ENCODE measurements at places on chromosomes 4 and X.

DNA sequence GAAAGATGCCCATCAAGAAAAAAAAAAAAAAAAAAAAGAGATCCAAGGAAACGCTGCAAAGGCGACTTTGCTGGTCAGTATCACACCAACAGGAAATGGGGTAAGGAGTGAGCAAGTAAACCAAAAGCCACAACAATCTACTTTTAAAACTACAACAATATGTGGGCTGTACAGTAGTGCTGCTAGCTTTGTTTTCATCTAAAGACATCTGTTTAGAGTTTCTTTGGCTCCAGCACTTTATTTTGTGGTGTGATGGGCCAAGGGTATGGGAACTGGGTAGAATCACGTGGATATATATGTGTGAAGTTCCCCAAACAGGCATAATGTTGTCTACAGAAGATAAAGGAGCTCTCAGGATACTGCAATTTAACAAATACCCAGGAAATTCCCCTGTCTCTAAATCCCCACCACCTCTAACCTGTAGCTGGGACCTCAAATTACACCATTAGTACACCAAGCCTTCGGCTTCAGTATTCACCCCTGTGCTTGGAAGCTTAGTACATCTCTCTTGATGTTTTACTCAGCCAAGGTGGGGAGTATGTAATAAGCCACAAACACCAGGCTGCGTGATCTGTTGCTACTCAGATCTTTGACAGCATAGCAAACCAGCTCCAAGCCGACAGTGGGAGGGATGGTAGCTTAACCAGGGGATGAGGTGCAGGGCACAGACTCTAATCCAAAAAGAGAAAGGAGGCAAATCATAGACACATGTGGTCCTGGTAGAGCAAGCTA, 207.9 kb downstream of the HS6ST2 start:
- no peak for DNase-seq

DNA sequence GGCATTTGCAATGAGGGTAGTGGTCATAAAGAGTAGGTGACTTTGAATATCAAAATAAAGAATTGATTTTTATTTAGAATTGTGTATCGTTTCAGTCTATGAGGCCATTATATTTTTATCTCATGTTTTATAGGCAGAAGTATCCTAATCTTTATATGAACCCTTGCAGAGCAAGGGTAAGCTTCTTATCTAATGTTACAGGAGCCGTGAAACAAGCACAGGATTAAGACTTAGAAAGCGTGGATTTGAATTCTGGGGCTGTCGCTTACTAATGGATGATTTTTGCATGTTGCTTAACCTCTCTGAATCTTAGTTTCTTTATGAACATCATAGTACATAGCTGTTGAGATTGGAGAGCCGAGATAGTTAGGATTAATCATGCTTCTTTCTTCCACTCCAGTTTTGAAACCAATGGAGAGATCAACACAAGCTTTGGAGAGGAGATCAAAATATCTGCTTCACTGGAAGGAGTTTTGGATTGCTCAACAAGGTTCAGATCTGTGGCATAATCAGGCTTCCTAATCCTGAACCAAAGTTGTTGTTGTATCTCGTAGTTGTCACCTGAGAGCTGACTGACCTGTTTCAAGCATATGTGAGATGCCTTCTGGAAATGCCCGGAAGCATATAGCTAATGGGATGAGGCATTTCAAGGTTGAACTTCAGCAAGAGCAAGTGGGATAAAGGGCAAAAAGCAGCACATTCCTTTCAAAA, 166.9 kb upstream of the GK2 start:
- no peak for DNase-seq

DNA sequence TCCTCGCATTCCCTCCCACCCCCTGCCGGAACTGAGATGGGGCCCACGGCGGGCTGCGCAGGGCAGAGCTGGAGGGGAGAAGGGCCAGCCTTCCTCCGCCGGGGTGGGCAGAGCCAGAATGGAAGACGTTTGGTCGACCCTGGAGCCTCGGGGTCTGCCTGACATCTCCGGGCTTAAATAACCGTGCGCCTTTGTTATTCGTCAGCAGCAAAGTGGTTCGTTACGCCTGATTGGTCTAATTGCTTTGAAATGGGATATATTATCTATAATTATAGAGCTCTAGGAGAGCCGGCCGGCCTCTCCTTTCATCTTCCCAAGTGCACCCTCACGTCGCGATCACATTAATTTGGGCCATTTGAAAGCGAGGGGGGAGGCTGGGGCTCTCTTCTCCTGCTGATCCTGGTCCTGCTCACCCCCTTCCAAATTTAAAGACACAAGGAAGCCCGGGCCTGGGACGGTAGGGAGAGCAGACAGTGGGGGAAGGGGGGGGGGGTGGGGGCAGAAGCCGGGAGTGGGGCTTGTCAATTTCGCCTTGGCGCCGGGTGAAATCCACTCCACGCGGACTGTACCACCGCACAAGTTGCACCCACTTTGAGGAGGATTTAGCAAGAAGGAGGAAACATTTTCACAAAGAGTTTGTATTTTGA, 4.7 kb upstream of the MSX1 start:
- DNase-seq: no peak

GRCh38 chr4:147493307-147493706, 12.4 kb downstream of the EDNRA start:
- no peak for DNase-seq

DNA sequence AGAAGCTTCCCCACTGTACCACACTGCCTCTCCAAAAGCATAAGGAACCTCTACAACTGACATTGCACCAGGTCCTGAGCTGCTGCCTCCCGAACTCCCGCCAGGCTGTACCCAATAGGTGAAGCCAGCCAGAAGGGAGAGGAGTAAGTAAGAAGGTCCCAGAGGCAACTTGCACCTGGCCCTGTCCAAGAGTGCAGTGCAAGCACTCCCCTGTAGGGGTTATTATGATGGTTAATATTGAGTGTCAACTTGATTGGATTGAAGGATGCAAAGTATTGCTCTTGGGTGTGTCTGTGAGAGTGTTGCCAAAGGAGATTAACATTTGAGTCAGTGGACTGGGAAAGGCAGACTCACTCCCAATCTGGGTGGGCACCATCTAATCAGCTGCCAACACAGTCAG, 879.3 kb upstream of the SLIT2 start:
- DNase-seq: no peak

DNA sequence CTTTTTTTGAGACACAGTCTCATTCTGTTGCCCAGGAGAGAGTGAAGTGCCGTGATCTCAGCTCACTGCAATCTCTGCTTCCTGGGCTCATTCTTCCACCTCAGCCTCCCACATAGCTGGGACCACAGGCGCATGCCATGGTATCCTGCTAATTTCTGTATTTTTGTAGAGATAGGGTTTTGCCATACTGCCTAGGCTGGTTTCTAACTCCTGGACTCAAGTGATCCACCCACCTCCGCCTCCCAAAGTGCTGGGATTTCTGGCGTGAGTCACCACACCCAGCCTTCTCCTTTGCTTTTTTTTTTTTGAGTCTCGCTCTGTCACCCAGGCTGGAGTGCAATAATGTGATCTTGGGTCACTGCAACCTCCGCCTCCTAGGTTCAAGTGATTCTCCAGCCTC, 94.1 kb downstream of the PDS5A start:
- no peak for DNase-seq

- DNase-seq: peak; percentile 74
Measured at GRCh38 chr4:46844325-46844917, 64.6 kb downstream of the COX7B2 start.

DNA sequence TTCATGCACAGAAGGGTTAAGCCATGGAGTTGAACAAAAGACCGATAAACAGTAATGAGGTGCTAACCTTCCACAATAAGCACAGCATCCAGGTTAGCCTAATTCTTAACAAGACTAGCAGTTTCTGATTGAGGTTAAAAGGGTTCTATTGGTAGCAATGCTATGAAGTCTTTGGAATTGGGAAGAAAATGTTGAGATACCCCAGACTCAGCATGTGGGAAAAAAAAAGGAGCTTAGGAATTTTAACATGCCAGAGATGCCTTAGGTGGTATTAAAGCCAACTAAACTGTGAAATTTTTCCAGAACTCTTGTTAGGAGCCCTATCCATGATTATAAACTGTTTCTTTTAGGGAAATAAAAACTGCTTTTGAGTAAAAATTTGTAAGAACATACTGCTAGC, 391.7 kb downstream of the GABRG1 start:
- DNase-seq: no peak

DNA sequence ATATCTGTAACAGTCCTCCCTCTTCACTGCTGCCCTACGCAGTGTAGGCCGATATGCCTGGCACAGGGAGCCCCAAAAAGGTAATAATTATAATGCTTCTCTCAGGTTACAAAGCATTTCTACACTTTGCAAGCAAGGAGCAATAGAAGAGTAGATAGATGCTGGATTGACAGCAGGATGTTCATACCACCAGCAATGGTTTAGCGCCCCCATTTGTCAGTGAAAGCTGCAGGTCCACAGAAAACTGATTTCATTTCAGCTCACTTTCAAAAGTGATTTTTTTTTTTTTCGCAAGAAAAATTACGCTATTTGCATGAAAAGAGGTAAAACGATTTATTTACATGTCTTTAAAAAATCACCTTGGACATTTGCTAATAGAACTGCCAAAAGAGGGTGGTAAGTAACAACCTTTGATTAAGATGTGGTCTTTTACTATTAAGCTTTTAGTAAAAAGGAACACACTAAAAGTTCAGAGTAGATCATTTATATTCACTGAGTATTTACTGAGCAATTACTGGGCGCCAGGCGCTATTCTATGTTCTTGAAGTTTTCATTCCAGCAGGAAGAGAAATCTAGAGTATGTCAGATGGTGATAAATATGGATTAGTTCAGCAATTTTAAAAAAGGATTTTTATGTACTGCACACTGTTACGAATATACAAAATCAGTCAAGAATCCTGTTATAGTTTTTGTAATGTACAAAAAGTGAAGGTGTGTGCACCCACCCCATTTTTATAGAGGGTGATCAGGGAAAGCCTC, 34.4 kb downstream of the HPF1 start:
- DNase-seq: peak; percentile 15

DNA sequence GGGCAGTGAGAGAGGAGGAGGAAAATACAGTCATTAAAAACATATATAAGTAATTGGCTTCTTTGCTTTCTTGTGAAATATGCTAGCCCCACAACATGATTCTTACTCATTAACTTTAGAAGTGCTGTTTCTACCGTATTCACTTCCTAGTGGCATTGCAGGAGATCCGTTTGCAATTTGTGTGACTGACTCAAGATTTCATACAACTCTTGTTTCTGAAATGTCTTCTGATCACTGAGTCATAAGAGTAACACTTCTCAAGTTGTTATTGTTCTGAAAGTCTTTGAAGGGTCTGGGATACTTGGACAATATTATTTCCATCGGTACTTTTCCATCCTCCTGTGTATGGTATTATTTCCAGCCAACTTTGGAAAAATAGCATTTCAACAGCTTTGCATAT, 310.8 kb downstream of the PACRGL start:
- no peak for DNase-seq

Data from pons (tissue), 1 donor.